H1 (cell line): ENCODE measurements at places on chromosomes 1 and 21. TPM values are rescaled to one million over a fixed set of nuclear protein-coding genes. Genes with fewer than 3 reads are reported as not detected.

The SHISAL2A gene
- 0.50 and 0.74 TPM in 2 replicates for total RNA-seq

The ATP1A2 gene
- total RNA-seq = 34.8 and 39.7 TPM in 2 replicates

The TEKT2 gene
- 1.3 and 1.6 TPM in 2 replicates for total RNA-seq

The PTGFR gene
- 0.13 TPM in 1 of 2 replicates, not detected in the other for total RNA-seq

The KRTAP10-6 gene
- not detected in 2 replicates for total RNA-seq

GRCh38 chr1:245690946-245691541, 536.3 kb downstream of the KIF26B start:
- no peak for DNase-seq

GRCh38 chr1:201085902-201086735, 26.1 kb downstream of the CACNA1S start:
- peak; percentile 25 for DNase-seq

DNA sequence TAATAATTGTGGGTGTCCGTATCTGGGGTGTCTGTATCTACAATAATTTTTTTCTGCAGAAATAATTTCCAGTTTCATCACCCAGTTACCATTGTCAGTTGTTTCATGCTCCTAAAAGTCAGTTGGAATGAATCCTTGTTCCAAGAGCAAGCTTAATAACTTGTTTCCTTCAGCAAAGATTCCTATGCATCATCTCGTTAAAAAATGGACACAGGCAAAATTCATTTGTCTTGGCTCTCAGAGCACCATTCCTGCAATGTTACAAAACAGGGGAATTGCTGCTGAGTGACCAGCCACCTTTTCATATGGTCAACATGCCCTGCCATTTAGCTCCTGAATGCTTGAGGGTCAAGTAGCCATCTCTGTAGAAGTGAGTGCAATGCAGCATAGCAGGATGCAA, 393.4 kb downstream of the KCNT2 start:
- no peak for DNase-seq

- DNase-seq = peak; percentile 86
Observed at GRCh38 chr21:15752763-15753407, 23.1 kb downstream of the USP25 start.

DNA sequence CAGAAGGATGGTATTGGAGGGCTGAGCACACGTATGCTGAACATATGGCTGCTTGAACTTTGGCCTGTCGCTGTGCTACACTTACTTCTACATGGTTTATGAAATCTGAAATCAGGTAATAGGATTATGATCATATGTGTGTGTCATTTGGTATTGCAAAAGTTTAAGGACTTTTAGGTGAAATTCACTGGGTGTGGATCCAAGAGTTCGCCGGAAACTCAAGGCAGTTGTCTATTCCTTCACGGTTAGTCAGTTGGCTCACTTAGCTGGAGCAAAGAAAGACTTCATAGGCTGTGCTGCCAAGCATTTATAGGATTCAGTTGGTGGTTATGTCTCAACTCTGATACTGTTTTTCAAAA, 927 bp downstream of the UAP1 start:
- no peak for DNase-seq

- DNase-seq = no peak
Observed at GRCh38 chr1:10185759-10186158, 24.6 kb upstream of the KIF1B start.

DNA sequence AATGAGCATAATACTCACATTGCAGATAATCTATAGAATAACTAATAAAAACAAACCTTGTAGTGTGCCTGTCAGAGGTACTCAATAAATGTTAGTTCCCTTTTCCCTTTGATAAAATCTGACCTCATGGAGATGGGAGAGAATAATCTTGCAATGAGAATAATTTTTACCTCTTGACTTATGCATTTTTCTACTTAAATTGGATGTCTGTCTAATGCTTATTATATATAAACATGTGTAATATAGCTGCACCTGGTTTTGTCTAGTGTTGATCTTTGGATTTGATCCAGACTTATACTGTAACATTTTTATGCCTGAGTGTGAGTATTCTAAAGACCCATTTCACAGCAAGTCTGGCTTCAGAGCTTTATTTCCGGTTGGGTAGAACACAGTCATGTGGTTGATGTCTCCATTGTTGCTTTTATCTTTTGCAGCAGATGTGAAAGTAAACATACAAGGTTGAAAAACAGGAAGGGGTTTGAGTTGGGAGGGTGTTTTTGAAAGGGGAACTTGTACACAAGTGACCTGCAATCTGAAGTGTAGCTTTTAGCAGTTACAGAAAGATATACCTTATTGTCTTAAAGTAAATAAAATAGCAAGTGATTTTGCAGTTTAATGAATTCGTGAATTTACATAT, 12.4 kb downstream of the EPB41 start:
- no peak for DNase-seq

GRCh38 chr1:97630948-97631347, 289.9 kb downstream of the DPYD start:
- DNase-seq = no peak

- no peak for DNase-seq
Observed at GRCh38 chr1:222040121-222040805, 298.4 kb upstream of the DUSP10 start.

DNA sequence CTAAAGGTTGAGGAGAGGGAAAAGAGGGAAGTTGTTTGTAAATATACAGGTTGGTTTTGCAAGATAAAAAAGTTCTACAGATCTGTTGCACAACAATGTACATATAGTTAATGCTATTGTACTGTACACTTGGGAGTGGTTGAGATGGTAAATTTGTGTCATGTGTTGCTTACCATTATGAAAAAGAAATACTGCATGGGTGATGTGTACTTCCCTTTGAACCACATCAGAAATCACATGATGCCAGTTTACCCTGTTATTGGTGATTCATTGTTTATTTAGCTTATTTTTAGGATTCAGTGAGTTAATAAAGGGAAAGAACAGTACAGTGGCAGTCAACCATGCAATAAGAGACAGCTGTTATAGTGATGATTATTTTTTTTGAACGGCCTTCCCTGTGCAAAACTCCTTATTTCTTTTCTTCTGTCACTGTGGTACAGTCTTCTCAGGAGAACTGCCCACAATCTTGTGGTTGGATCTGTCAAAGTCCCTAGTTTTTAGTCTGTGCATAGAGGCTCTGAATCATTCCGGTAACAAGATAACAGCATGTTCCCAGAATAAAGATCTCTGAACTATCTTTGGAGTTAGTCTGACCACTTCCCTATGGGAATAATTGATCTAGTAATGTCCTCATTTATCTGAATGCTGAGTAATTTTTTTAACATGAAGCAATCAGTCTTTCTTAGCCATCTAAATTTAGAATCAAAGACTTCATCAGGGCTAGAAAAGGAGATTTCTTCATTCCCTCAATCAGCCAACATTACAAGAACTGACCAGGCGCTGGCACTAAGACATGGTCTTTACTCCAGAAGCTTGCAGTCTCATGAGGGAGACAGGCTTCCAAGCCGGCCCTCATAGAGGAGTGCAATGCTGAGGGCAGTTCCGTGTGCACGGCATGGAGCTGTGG, 84.2 kb downstream of the SH3GLB1 start:
- peak; percentile 36 for DNase-seq
